ENCODE measurements at places on chromosomes 3 and 15.

- DNase-seq, result no peak
Measured at GRCh38 chr15:67165254-67166253, 88.9 kb downstream of the AAGAB start.

- no peak for DNase-seq
Measured at GRCh38 chr3:62672988-62673313, 202.3 kb downstream of the CADPS start.

DNA sequence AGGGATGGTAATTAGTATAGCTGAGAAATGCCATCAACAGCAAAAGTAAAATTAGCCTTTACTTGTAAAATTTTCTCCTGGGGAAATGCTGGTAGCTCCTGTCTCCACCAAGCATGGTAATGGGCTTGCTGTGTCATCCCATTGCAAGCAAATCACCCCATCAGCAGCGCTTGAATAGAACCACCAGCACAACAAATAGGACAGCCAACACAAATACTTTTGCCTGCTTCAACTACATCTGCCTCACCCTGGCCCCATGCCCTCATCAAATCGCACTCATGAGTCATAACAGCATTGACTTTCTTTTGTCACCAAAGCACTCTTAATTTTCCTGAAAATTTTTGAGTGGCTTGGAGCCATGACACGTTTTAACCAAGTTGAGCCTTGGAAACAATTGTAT lies 52.6 kb downstream of the ERC2 start:
- peak; percentile 34 for DNase-seq

- no peak for DNase-seq
Measured at GRCh38 chr15:62942428-62942827, 100.1 kb upstream of the TPM1 start.

DNA sequence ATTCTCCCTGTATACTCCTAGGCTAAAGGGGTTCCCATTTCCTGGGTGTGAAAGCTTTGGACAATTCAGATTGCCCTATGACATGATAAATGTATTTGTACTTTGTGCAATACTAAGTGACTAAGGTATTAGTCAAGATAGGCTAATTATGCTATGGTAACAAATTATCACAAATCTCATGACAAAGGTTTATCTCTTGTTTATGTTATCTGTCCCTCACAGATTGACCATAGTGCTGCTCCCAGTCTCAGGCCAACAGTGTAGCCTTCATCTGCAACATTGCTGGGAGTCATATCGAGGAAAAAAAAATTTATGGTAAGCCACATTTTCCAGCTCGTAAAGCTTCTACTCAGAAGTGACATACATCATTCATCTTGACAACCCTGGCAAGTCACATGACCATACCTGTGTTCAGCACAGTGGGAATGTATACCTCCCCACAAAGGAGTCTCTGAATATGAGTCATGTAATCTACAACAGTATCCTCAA lies 346.2 kb downstream of the IGSF11 start:
- no peak for DNase-seq

GRCh38 chr3:101518421-101518871 lies 5.4 kb upstream of the SENP7 start:
- peak; percentile 1 for DNase-seq

- no peak for DNase-seq
Measured at GRCh38 chr3:11668243-11669235, 24.8 kb upstream of the VGLL4 start.

- DNase-seq, result peak; percentile 16
Measured at GRCh38 chr3:133472889-133473288, 73.0 kb downstream of the BFSP2 start.

Data from NCI-H2029 treated with DMSO at 0.1 percent for 48 hours (cell line).